ENCODE measurements at places on chromosomes 6 and 20.

DNA sequence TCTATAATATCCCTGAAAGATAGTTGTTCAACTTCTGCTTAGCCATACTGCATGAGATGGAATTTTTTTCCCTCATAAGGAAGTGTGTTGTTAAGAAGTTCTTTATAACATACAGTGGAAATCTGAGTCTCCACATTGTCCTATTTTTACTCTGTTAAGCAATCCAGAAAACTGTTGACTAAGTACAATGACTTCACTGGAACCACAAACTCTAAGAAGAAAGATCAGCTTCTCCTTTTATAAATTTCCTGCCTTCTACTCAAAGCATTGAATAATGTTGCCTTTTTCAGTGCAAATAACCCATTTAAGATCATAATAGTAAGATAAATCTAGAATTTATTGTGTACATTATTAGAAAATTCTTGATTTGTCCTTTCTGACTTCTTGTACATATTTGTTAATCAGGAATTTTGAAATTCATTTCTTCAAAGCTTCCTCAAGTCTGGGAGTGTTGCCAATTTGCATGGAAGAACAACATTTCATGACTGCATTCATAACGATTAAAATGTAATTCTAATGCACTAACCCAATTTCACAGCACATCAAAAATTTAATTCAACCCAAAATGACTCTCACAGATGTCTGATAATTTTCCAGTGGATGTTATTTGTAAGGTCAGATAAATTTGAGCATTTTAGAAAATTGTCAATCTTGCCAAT is 45.6 kb upstream of the ANKEF1 start:
- DNase-seq, result no peak

- no peak for DNase-seq
Observed at GRCh38 chr20:54227751-54228150, 19.9 kb downstream of the PFDN4 start.

- DNase-seq, result no peak
Observed at GRCh38 chr6:17280552-17281090, 540 bp upstream of the RBM24 start.

GRCh38 chr6:151130329-151130728 is 109.4 kb upstream of the AKAP12 start:
- no peak for DNase-seq

GRCh38 chr6:163384510-163384909 is 30.0 kb upstream of the QKI start:
- no peak for DNase-seq

DNA sequence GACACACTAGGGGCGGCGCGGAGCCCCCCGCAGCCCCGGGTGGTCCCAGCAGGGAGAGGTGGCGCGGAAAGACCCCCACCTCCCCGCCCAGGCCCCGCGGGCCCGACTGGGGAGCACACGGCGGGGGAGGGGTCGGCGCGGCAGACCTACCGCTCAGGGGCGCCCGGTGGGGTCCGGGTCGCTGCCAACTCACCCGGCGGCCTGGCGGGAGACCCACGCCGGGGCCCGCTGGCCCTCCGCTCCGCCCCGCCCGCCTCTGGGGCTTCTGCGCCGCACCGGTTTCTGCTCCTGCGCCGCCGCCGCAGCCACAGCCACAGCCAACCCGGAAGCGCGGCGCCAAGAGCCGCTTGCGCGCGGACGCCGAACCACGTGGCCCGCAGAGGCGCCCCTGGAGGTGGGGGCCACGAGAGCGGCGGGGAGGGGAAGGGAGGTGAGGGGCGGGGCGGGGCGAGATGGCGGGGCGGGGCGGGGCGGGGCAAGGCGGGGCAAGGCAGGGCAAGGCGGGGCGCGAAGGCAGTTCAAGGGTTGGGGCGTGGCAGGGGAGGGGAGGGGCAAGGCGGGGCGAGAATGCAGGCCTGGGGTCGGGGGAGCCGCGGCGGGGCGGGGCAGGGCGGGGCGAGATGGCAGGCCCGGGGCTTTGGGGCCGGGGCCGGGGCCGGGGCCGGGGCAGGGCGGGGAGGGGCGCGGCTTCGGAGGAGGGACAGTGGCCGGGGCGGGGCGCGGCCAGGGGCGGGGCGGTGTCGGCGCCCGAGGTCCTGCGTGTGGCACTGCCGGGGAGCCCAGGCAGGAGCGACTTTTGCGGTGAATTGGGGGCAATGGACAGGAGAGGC is at the start of gene ZBTB24:
TSS of gene ZBTB24 (minus strand) at position 315 of the 830 bp plus-strand sequence. CDS start 1,193 bp downstream, outside the sequence.
- peak; percentile 68 for DNase-seq

GRCh38 chr6:5645328-5646290 is 361.1 kb downstream of the NRN1 start:
- DNase-seq, result no peak

- peak; percentile 12 for DNase-seq
Observed at GRCh38 chr6:157461000-157461915, 80.3 kb downstream of the ZDHHC14 start.

DNA sequence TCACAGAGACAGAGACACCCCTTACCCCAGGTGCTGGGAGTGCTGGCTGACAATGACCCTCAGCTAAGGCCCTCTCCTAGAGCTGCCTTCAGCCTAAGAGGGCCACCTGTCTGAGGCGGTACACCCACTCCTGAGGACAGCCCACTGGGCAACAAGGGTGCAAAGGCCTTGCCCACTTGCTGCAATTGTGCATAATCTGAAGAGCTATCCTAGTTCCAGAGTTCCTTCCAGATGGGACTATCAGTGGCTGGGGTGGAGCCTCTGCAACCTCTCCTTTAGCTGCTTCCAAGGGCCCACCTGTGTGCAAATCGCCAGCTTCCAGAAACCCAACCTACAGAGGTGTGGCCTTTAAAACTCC is 87.5 kb downstream of the PREX1 start:
- no peak for DNase-seq

- no peak for DNase-seq
Observed at GRCh38 chr20:64030371-64031134, 5.4 kb upstream of the C20orf204 start.

DNA sequence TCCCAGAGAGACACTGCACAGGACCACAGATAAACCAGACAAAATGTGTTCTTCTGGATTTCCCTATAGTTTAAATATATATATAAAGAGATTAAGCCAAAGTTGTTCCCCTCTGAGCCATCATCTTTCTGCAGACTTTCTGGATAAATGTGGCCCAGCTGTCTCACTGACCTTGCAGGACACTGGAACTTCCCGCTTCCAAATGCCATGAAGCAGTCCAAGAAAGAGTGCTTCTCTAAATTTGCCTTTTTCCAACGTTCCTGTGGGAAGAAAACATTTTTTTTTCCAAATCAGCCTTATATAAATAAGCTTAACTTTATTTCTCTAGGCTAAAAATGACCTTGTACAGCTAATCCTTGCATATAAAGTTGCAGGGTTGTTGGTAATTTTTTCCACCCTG is 65.7 kb downstream of the CYP39A1 start:
- DNase-seq, result no peak

DNA sequence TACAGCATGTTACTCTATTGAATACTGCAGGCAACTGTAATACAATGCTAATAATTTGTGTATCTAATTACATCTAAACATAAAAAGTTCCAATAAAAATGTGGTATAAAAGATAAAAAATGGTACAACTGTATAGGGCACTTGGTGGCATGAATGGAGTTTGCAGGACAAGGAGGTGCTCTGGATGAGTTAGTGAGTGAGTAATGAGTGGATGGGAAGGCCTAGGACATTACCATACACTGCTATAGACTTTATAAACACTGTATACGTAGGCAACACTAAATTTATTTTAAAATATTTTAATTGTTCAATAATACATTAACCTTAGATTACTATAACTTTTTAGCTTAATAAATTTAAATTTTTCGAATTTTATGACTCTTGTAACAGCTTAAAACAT is 579.6 kb upstream of the MAN1A1 start:
- no peak for DNase-seq

DNA sequence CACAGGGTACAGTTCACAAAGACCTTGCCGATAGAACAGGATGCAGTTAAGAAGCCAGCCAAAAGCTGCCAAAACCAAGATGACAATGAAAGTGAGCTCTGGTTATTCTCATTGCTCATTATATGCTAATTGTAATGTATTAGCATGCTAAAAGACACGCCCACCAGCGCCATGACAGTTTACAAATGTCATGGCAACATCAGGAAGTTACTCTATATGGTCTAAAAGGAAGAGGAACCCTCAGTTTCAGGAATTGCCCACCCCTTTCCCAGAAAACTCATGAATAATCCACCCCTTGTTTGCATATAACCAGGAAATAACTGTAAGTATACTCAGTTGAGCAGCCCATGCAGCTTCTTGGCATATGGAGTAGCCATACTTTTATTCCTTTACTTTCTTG is 748.7 kb downstream of the QKI start:
- DNase-seq, result peak; percentile 3

- no peak for DNase-seq
Observed at GRCh38 chr20:63885264-63886053, 9.5 kb upstream of the DNAJC5 start.

- DNase-seq, result no peak
Observed at GRCh38 chr6:167705211-167705750, 121.4 kb upstream of the AFDN start.

GRCh38 chr20:44415833-44416715 is 59.6 kb upstream of the TTPAL start:
- DNase-seq, result no peak

DNA sequence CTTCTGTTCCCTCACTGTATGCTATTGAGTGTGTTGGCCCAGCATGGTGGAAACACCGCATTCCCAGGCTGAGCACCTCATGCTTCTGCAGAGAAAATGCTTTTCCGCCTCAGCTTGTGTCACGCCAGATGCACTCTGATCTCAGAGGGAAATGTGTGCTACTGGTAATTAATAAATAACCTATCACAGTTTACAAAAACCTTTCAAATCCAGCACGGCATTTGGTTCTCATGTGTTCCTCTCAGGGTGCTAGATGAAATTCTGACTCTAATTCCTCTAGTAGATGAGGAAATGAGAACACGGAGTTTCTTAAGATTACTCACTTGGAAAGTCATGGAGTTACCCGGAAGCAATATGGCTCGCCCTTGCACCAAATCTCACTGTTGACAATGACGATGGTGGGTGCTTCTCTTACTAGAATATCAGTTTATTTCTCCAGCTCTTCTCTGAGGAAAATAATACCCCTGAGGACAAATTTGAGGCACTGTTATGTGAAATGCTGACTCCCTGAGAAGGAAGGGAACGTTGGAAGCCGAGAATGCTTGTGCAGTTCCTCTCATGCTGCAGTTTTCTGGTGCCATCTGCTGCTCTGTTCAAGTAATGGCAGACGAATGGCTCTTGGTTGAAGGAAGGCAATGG is 116.6 kb downstream of the RNF144B start:
- peak; percentile 36 for DNase-seq

GRCh38 chr20:34798871-34799270 is 26.6 kb downstream of the NCOA6 start:
- no peak for DNase-seq

GRCh38 chr6:134911547-134911946 is 38.4 kb downstream of the ALDH8A1 start:
- no peak for DNase-seq

DNA sequence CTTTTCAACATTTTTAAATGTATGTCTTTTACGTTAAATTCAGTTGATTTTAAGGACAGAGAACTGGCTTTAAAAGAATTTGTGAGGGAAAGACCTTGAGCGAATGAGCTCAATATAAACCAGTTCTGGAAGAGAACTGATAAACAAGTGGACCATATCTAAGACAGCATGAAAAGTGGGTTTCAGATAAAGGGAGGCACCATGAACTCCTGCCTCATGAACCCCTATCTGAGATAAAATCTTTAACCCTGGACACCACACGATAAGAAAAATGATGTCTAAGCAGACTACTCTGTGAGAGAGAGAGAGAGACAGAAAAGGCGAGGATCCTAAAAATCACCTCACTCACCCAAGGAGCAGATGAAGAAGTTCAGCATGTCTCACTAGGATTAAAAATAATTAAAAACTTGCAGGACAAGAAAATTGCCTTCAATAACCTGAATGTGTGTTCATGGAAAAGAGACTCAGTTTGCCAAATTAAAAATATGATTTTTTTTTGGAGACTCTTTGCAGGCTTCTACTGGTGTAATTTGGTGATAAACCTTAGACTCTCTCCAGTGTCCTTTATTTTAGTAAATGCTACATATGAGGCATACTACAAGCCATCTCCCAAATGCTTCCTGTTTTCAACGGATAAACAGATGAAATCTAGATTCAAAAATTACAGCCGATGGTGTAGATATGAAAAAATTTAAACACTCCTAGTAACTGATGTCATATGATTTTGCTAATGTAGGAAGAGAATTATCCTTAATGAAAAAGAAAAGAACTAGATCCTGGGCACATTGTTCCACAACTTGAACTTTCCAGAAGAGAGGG is 299.5 kb downstream of the ADGB start:
- DNase-seq, result peak; percentile 77

DNA sequence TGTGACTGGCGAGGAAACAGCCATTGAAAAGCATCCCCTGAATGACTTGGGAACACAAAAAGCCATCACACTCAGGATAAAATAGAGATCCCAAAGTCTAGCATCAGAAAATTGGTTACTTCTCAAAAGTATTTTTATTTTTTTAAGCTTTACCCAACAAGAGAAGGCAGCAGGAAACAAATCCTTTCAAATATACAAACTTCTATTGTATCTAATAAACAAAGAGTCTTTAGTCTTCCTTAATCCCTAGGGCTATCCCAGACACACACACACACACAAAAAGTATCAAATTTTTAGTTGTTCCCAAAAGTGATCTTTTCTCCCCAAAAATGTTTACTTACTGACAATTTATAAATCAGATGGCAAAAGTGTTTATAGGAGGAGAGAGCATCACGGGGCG is 33.2 kb upstream of the MARCKS start:
- no peak for DNase-seq

- no peak for DNase-seq
Observed at GRCh38 chr6:119077643-119078375, 655 bp downstream of the FAM184A start.

DNA sequence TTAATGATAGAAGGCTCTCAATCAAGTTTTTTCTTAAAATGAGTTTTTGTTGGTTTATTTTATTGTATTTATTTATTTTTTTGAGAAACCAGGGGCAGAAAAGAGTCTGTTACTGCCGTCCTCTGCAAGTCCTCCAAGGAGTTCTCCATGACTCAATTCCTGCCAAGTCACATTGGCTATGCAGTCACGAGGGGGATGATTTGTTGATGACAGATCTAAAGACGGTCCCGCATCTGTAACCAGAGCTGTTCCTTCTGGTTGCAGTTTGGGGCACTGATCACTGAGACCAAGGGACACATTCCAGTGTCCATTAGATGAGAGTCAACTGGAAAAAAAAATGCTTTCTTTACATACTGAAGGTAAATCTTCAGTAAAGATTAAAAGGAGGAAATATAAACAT is 13.9 kb upstream of the TSHZ2 start:
- DNase-seq, result no peak

All from CMK (cell line).